IMR-90 (cell line): ENCODE measurements at places on chromosomes 7 and 10. TPM values are rescaled to one million over a fixed set of nuclear protein-coding genes. Genes with fewer than 3 reads are reported as not detected.

The CLRN3 gene
- not detected in 2 replicates for total RNA-seq

The OSBPL3 gene
- 29.9 and 30.0 TPM in 2 replicates for total RNA-seq

The HYAL4 gene
- not detected in 2 replicates for total RNA-seq

The ZFYVE27 gene
- 12.8 and 13.1 TPM in 2 replicates for total RNA-seq

DNA sequence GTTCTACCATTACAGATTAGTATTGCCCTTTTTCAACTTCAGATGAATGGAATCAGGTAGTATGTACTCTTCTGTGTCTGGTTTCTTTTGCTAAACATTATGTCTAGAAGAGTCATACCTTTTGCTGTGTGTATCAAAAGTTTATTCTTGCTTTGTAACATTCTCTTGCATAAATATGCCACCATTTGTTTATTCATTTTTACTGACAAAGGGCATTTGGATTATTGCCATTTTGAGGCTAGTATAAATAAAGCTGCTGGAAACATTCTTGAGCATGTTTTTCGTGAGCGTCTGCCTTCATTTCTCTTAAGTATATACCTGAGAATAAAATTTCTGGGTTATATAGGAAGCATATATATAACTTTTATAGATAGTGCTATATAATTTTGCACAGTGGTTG, 121.7 kb upstream of the CSTF2T start:
- no peak for DNase-seq

GRCh38 chr10:123295644-123296043, 141.4 kb downstream of the BUB3 start:
- no peak for DNase-seq

- DNase-seq = no peak
Measured at GRCh38 chr7:134900166-134900982, 85.9 kb upstream of the AGBL3 start.

DNA sequence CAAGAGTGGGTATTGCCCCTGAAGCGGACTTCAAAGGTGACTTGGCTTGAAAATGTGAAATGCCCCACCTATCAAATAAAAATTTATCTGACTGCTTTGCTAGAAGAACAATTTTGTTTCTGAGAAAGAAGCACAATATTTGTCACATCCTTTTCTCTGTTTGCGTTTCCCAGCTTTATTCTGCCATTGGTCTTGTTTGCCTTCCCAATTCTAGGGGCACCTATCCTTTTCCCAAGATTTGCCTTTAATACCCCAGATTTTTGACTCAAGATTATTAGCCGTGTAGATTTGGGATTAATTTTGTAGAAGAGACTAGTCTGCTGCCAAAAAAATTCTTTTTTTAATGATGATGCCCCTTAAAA, 110.2 kb upstream of the LRGUK start:
- no peak for DNase-seq

DNA sequence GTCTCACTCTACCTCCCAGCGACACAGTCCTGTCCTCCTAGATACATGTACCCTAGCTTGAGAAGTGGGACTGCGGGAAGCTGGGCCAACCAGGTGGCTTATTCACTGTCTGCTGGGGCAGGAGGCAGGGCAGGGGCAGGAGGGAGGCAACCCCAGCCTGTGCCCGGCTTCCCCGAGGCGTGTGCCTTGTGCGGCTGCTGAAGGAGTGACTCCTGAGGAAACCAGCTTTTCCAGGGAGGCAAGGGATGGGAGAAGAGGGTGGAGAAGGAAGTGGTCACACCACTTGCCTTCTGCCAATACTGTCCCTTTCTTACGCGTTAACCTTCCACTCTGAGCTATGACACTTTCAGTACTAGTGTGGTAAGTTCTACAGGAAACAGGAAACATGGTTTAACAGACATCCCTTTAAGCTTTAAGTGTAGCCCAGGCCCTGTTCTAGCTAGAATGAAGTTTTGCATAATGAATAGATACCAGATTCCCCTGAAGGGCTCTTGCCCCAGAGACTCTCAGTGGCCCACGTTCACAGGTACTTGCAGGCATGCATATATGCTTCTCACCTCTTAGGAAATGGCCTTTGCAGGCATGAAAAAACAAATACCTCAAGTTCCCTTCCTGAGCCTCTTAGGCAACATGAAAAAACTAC, 40.6 kb downstream of the SYPL1 start:
- DNase-seq = no peak

- no peak for DNase-seq
Measured at GRCh38 chr10:117519879-117520278, 22.7 kb upstream of the EMX2 start.

DNA sequence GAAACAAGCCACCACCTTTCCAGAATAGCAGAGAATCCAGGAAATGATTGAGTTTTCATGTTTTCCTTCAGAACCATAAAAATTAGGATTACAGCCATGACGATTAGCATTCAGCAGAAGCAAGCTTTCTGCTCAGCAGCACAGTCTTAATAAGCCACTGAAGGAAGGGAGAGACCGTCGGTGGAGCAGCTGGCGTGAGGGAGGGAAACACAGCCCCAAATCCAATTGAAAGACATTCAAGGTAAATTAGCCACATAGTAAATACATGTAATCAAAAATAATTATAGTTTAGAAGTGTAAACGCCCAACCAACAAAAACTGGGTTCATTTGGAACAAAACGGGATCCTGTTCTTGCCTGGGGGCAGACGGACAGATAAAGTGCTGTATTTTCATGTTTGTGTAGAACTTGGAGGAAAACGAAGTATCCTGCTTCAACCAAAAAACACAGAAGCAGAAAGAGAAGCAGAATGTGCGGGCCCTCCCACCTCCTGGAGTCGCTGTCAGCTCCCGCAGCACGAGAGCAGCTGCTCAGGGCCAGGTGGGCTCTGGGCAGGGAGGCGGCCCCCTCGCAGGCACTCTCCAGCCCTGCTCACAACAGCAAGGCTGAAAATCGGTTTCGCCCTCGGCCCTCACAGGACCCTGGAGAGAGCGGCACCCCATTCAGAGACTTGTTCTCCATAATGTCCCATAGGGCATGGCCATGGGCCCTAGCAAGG, 84.9 kb downstream of the TCERG1L start:
- DNase-seq = no peak

DNA sequence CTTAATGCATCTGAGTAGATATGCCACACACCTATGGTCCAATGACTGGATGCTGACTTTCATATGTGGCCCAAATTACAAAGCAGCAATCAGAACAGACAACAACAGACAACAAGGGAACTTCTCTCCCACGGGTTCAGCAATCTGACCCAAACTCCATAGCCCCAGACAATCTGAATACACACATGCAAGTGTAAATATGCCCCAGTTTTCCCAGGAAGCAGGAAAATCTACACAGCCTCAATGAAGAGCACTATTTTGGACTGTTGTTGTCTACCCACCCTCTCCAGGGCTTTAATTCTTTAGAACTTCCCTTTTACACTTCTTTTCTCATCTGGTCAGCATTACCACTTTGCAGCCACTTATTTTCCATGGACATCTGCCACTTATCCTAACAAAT, 2.0 kb upstream of the CCNY start:
- DNase-seq = no peak
